Adipocyte (in vitro differentiated cells): ENCODE measurements at places on chromosomes 1 and 21.

DNA sequence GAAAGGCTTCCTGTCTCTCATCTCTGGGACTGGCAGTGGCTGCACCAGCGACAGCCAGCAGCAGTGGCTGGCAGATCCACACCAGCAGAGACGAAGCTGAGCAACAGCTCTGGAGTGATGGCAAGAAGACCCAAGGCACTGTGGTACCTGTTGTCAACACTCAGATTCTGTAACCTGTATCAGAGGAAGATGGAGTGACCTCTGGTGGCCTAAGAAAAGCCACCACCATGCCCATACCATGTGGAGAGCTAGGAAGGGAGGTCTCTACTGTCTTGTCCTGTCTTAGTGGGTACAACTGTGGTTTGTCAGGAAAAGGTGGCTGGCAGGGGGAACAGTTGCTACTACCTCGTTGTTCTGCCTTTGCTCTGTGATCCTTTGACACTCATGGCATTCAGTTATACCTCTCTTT is 22.5 kb upstream of the RHBDL2 start:
- DNase-seq = no peak

DNA sequence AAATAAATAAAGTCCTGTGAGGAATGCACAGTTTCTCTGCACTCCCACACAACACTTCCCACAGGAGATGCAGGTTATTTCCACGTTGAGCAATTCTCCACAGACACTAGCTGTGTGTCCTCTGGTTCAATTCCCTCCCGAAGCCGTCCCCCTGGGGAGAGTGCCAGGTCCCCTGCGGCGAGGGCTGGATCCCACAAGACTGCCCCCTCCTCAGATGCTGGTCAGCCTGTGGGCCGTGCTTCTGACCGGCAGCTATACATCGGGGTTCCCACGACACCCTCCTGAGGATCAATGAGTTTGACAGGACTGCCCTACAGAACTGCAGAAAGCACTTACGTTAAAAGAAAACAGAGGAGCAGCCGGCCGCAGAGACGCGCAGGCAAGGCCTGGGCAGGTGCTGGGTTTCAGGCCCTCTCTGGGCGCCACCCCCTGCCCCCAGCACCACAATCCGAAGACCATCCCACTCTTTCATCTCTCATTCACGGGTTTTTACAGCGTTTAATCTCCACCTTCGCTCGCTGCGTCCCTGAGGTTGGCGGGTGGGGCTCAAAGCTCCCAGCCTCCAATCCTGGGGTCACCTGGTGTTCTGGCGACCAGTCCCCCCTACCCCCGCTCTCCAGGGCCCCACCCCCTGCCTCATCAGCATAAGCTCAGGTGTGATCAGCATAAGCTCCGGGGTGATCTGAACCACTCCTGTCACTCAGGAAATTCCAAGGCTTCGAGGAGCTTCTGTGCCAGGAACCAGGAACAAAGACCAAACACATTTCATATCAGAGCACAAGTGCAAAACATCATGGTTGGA is 9.3 kb downstream of the SLC35E2B start:
- DNase-seq = no peak

- peak; percentile 96 for DNase-seq
These were observed 7.7 kb upstream of the MPZL1 start for GRCh38 chr1:167714098-167714438.

GRCh38 chr1:23869051-23869450 is 961 bp upstream of the FUCA1 start:
- DNase-seq = no peak

DNA sequence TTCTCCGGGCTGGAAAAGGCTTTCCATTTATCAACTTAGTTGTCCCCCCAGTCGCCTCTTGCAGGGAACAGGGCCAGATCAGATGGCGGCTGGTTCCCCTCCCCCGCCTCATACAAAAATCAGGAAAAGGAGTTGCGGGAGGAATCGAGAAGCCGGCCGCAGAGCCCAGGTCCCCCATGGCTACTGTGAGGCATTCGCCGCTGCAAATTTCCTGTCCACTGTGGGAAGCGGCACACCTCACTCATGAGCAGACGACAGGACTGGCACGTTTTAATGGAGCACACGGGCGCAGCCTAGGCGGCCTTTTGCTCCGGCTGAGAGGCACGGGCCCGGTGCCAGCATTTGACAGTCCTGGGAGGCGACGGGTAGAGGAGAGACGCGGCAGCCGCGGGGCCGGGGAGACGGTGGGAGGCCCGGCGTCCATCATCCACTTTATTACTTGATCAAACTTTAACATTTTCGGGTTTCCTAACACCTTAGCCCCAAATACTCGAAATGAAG is 1.1 kb downstream of the GNG4 start:
- peak; percentile 23 for DNase-seq

DNA sequence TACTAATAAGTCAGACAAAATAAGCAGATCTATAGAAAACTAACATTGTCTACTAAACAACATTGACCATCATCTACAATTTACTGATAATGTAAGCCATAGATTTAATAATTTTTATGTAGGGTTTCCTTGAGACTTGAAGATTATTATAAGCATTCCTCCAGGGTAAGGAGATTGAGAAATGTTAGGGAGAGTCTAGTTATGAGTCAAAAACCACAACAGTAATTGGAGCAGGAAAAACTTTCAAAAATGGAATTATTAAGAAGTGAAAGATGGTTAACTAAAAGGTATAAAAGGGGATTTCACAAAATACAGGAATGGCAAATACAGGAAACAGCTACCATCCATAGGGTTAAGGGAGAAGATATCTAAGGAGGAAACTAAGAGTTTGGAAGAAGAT is 12.4 kb upstream of the UHMK1 start:
- peak; percentile 49 for DNase-seq

DNA sequence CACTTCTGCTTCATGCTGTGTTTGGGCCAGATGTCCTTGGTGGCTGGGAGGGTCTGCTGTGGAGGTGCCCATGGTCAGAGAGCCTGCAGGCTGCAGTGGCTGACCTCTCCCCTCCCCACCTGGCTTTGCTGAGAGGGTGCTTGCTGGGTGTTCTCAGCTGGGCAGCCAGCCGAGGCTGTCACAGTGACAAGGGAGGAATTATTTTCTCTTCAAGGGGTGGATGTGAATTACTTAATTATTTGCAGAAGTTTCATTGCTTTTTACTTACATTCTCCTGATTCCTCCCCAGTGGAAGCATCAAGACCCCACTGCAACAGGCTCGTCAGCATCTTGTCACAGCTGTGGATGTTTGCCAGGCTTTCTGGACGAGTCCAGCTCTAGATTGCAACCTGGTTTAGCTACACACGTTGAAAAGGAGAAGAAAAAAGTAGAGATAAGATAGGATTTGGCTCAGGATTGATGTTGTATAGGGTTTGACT is 70.3 kb downstream of the GALNT2 start:
- DNase-seq = no peak

GRCh38 chr1:89528382-89528780 is 3.8 kb downstream of the LRRC8B start:
- DNase-seq = no peak

DNA sequence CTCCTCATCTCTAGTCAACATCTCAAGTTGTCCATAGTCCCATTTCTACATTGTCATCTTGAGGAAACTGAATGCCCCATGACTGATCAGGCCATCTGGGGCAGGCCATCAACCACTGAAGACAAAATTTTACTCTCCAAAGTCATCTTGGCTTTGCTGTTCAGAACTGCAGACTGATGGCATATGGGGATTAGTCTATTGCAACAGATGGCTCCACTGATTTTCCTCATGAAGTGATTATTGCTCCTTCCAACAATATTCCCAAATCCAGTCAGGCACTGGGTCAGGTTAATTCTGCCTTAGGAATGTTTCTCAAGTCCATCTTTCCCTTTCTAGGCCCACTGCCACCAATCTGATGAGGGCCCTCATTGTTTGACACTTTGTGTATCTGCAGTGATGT is 101.7 kb downstream of the ESRRG start:
- DNase-seq = no peak

- no peak for DNase-seq
These were observed 32.1 kb upstream of the COL18A1 start for GRCh38 chr21:45372732-45373355.

DNA sequence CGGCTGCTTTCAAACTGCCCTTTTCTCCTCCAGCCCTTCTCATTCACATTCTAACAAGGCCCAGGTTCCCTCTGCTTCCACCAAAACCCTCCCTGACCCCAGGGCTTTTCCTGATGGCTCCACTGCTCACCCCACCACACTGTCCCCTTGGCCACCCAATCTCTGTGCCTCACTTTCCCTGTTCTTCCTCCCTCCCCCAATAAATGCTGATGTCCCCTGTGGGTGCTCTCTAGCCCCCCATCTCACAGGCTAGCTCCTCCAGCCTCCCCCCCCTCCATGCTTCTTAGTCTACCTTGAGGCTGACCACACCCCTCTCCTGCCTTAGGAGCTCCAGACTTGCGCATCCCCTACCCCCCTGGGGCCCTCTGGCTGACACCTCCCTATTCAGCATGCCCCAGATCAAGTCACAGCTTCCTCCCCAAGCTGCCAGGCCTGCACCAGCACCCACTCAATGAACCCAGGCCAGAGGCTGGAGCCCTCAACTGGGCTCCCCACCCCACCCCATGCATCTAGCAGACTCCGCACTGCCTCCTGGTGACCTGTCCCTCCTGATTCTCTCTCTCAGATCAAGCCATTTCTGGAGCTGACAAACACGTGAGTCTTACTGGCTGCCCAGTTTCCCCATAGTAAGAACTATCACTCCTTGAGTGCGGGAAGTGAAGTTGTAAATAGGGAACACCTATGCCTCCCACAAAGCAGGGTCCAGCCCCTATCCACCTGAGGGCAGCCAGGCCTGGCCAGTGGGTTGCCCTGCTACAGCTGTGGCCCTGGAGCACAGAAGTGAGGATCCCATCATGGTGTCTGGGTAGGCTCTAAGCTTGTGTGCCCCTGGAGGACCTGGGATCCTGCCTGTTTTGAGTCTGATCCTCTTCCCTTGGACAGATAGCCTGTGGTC is 117.9 kb downstream of the DMRTB1 start:
- DNase-seq = no peak
